ENCODE measurements at places on chromosomes 7 and 10.

DNA sequence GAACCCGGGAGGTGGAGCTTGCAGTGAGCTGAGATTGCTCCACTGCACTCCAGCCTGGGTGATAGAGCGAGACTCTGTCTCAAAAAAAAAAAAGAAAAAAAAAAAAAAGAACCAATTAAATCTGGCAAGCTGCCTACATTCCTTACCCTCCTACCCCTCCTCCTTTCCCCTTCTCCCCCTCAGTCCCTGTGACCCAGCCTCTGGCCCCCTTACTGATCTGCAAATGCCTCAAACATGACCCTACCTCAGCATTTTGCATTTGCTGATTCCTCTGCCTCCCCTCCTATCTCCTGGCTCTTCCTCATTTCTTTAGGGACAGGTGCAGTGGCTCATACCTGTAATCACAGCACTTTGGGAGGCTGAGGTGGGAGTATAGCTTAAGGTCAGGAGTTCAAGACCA is 19.3 kb downstream of the CDHR3 start:
- DNase-seq: no peak

- DNase-seq: no peak
These were observed 8.8 kb downstream of the LIMK1 start for GRCh38 chr7:74092321-74092963.

- DNase-seq: peak; percentile 59
These were observed 882 bp upstream of the LRRC61 start for GRCh38 chr7:150322114-150322832.

GRCh38 chr10:11424456-11425295 is 186.8 kb downstream of the USP6NL start:
- no peak for DNase-seq

- DNase-seq: no peak
These were observed 276.1 kb upstream of the NEBL start for GRCh38 chr10:21172930-21173801.

DNA sequence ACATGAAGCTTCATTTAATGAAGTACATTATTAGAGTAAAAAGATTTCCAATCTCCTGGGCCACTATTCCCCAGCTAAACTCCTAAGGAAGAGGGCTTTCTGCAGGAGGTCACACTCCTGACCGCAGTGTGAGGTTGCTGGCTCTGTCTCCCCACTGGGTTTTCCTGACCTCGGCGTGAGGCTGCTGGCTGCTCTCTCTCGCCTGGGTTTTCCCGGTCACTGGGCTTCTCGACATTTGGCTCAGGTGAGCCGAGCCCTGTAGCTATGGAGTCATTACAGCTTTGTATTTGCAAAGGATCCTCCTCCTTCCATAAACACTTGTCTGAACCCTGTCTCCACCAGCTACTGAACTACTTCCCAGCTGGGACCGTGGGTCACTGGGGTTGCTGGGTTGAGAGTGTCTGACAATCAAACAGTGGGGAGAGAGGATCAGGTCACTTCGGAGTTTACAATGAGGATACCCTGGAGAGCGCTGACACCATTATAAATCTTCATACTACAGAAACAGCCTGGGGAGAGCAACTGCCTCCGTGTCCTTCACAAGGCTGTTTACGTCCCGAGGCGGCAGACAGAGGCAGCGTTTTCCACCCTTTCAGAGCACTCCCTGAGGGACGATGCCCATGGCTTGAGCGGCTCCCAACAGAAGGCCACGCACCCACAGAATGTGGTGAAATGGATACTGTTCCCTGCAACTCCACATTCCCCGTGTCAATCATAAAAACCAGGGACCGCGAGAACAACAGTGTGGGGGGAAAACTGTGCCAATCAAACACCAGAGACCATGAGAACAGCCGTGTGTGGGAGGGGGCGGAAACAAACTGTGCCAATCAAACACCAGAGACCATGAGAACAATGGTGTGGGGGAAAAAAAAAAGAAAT is 226.2 kb downstream of the ZMYND11 start:
- no peak for DNase-seq

GRCh38 chr10:98795467-98795866 is 348.7 kb upstream of the HPS1 start:
- no peak for DNase-seq

DNA sequence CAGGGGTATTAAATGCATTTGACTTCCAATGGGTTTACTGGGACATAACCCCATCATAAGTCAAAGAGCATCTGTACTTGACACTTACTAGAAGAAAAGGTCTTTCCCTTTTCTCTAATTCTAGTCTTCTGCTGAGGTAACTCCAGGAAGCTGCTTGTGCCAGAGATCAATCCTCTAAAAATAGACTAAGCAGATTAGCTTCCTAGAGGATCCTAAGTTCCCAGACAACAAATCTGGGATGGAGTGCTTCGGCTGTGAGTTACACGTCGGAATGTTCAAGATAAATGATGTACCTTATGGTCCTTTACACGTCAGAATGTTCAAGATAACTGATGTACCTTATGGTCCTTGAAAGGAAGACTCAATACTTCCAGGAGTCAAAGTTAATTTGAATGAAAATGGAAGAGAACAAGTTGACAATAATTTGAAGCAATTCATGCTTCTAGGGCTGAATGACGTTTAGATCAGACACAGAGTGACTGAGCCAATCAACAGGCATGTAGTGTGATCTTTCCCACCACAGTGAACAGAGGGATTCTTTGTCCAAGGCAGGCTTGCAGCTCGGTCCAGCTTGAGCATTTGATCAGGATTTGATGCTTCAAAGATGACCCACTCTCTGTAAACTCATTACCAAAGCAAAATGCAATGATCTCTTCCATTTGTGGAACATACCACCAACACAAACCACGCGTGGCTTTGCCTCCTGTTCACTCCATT is 63.8 kb downstream of the SLC37A3 start:
- DNase-seq: no peak

DNA sequence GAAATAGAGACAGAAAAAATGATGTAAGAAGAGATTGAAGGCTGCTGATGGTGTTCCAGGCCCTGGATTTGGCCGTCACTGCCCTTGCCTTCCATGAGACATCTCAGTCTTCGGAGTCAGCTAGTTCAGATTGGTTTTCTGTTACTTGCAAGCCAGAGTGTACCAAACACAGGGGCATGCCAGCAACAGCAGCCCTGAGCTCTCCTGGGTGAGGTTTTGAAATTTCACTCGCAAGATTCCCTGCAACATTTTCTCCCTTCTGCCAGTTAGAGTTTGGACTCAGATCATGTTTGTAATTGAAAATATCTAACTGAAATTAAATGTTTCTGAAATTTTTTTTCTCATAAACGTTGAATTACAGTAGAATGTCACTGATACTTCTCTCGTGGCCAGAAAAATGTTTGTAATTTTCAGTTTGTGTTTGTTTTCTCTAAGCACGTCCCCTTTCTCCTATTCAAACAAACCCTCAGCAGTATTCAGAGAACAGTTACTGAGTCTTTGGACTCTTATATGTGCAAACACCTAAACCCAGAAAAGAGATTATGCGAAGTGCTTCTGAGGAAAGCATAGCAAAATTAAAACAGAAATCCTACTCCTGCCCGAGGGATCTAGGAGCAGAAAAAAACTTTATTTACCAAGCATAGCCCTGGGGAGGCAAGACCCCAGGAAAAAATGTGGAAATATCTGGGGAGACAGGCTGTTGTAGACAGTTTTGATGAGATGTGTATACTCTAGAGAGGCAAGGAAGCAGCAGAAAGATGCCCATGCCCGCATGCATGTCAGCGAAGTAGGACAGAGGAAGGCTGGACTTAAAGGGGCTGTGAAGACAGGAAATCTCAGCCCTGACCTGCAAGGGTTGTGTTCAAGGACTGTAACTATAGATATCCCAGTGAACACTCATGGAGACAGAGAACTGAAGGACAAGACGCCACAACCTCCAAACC is 43.0 kb upstream of the NAMPT start:
- DNase-seq: no peak

DNA sequence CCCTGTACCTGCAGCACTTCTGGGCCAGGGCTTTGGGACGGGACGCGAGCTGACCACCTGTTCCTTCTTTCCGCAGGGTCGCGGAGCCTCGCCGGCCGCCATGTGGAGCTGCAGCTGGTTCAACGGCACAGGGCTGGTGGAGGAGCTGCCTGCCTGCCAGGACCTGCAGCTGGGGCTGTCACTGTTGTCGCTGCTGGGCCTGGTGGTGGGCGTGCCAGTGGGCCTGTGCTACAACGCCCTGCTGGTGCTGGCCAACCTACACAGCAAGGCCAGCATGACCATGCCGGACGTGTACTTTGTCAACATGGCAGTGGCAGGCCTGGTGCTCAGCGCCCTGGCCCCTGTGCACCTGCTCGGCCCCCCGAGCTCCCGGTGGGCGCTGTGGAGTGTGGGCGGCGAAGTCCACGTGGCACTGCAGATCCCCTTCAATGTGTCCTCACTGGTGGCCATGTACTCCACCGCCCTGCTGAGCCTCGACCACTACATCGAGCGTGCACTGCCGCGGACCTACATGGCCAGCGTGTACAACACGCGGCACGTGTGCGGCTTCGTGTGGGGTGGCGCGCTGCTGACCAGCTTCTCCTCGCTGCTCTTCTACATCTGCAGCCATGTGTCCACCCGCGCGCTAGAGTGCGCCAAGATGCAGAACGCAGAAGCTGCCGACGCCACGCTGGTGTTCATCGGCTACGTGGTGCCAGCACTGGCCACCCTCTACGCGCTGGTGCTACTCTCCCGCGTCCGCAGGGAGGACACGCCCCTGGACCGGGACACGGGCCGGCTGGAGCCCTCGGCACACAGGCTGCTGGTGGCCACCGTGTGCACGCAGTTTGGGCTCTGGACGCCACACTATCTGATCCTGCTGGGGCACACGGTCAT is 13.3 kb downstream of the GPR146 start:
- no peak for DNase-seq

DNA sequence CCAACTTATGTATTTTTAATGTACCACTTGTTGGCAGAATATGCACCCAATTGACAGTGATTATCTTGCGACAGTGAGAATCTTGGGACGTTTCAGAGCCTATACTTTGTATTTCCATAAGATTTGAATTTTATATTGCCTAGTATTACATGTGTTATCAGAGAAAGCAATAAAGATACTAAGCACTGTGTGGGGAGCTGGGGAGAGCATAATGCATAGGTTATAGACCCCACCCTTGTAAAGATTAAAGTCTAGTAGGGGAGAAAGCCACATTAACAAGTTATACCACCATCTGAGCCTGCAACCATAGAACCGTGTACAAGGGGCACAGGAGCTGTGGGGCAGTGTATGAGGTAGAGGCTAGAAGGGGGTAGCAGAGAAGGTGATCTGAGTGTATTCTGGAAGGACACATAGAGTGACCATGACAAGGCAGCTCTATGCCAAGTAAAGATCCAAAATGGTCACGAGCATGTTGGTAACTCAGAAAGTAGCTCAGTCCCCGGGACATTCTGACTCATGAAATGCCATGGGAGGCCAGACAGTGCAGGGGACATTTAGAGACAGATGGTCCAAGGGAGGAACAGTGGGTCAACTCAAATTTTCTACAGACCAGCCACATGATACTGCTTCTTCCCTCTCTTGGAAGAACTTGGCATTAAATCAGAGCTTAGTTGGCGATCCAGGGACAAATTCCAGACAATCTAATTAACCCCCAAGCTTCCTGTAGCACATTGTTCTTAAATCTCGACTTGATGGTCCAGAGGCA is 84.5 kb downstream of the ADRA2A start:
- no peak for DNase-seq

GRCh38 chr7:2760098-2760889 is 72.3 kb downstream of the AMZ1 start:
- DNase-seq: no peak

- DNase-seq: no peak
These were observed 50.5 kb downstream of the POT1 start for GRCh38 chr7:124879103-124879502.

DNA sequence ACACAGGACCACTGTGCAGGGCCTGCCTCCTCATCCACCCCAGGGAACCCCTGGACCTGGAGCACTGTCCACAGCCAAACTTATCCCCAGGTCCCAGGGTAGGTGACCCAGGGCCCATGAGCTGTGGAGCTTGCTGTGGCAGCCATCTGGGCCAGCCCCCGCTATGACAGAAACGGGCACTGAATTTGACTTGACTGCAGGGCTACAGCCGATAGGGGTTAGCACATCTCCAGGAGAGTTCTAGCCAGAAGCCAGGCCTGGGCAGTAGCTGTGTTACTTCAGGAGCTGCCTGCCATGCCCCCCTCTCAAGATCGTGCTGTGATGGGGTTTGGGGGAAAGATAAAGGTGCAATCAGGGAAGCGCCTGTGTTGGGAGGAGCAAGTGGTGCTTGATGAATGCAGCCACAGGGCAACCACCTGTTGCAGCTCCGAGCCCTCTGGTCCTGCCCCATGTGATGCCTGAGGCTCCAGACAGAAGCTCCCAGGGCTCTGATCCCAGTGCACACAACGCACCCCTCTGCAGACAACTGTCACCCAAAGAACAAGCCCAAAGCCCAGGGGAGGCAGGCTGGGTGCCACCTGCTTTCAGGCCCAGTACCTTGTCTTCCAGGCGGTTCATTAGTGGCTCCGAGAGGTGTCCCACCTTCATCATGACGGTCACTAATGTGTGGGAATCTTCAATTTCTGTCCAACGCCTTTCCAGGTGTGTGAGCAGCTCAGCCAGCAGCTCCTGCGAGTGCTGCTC is 6.5 kb downstream of the TBRG4 start:
- no peak for DNase-seq

GRCh38 chr7:111784296-111784695 is 222.0 kb upstream of the IMMP2L start:
- no peak for DNase-seq

DNA sequence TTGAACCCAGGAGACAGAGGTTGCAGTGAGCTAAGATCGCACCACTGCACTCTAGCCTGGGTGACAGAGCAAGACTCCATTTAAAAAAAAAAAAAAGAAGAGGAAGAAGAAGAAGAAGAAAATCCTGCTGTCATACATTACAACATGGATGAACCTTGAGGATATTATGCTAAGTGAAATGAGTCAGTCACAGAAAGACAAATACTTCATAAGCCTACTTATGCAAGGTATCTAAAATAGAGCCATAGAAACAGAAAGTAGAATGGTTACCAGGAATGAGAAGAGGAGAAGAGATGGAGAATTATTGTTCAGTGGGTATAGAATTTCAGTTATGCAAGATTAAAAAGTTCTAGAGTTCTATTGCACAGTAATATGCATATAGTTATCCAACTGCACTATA is 466.5 kb downstream of the PLXNA4 start:
- DNase-seq: no peak

DNA sequence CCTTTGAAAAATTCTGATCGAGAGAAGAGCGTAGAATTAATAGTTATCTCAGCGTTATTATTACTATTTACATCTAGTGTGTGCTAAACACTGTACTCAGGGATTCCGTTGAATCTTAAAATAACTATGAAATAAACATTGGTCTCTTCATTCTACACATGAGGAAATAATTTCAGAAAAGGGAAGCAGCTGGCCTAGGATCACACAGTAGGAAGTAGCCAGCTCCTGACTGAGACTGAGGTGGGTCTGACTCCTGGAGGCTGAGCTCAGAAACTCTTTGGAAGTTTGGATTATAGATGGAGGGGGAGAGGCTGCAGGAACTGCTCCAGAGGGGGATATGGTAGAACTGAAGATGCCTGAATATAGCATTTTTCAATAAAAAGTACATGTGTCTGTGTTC is 183.9 kb upstream of the WDR11 start:
- DNase-seq: no peak

- no peak for DNase-seq
These were observed 88.8 kb upstream of the RET start for GRCh38 chr10:42988069-42988468.

Measured in activated CD4-positive, alpha-beta T cell treated with anti-CD3 and anti-CD28 coated beads, Interleukin-2, amount 50 U/mL, for 4 hours (primary cell).